ENCODE measurements at places on chromosomes 2 and 18. TPM values are rescaled to one million over a fixed set of nuclear protein-coding genes. Genes with fewer than 3 reads are reported as not detected.
A peak's percentile ranks its signal among the peaks of the same experiment; 100 is the strongest.

- no peak for DNase-seq
Measured at GRCh38 chr2:68039317-68039716, 23.5 kb downstream of the C1D start.

GRCh38 chr18:79518028-79518682 is 122.4 kb downstream of the NFATC1 start:
- no peak for DNase-seq

DNA sequence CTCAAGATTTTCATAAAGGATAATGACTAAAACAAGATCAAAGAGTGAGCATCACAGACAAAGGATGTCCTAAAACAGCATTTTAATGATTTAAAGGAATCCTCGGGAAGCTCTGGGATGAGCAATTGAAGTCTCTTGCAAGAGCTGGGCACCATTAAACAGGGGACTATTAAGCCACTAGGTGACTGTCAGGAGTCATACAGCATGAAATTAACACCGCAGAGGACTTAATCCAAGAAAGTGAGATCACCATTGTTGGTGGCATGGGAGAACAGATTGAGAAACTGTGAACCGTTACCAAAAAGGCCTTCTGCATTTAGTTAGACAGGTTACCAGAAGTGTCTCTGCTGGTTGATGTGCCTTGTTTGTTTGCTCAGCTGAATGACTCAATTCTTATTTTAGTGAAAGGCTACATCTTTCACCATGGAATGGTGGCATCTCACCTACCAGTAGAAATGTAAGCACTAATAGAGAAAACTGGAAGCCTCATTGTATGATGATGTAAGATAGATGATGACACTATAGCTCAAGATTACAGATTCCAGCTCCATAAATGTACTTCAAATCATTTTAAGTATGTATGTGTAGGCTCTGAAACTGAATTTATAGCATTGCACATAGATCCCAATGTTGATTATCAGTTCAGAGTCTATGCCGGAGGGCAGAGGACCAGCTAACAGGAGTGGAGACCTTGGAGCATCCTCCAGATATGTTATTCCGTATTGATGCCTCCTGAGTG is 427.6 kb downstream of the SUCLG1 start:
- no peak for DNase-seq

Gene FRZB
- 1.0 TPM for total RNA-seq

Gene KYNU
- total RNA-seq = 0.50 TPM

DNA sequence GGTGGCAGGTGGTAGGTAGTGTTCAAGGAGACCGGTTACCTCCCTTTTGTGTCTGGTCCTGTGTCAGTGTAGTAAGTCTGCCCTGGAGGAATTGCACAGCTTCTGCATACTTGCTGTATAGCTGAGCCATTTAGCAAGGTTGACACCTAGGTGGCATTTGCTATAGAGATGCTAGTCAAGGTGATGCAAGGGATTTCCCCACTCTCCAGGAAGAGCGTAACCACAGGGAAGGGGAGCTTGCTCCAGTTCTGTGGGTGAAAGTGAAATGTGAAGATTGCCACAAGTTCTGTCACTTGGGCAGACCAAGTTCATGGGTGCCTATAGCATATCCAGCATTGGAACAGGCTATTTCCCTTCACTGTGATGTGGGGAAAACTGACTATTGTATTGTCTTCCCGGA is 28.1 kb downstream of the NAT8 start:
- no peak for DNase-seq

- no peak for DNase-seq
Measured at GRCh38 chr18:5979176-5979888, 84.0 kb upstream of the TMEM200C start.

DNA sequence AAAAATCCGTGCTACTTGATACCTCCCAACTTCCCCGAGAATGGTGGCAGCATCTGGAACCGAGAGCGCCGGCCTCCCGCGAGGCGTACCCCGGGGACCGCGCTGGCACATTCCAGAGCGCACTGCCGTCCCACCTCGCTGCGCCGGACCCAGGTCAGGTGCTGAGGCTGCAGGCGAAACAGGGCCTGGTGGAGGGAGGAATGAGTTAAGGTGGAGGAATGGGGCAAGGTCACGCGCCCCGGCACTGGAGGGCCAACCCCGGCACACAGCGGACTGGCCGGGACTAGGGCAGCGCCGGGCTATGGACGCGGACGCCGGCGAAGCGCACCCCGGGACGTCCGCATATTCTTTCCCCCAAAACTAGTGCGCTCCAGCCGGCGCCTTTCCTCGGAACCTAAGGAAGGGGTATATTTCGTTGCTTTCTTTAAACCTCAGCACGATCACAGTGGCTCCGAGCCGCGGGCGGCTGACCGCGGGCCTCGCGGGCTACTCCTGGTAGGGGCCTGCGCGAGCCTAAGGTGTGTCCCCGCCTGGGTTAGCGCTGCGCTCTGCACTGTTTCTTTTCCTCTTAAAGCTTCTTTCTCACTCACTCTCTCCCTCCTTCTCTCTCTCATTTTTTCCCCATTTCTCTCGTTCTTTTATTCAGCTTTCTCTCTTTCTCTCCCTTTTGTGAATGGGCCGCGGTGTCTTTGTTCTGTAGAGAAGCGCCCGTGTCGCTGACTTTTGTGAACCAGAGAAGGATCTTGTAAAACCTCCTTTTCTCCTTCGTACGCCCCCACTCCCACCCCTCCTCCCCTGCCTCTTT is 2.1 kb upstream of the OTX1 start:
- peak; percentile 79 for DNase-seq

DNA sequence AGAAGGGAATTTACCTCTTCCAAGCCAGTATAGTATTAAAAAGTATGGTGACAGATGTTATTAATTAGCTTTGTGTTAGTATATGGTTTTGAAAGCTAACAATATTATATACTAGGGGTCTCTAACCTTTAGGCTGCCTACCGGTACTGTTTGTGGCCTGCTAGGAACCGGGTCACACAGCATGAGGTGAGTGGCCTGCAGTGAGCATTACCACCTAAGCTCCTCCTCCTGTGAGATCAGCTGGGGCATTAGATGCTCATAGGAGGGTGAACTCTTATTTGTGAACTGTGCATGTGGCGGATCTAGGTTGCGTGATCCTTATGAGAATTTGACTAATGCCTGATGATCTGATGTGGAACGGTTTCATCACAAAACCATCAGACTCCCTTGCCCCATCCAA is 583.4 kb upstream of the CDH2 start:
- DNase-seq = no peak

DNA sequence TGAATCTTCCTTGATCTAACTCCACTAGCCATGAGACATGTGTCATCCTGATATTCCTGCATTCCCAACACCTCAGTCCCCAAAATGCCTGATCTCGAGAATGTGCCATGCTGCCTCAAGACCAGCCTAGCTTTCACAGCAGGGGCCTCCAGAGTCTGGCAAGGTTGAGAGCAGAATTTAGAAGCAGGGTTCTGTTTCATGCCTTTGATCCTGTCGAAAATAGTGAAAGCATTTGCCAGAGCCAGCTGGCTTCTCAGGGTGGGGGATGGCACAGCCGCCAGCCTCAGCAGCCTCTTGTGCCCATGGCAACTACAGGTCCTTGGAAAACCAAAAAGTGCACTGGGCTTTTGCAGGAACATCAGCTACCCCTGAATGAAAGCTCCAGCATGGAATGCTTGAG is 143.5 kb downstream of the RTN4 start:
- DNase-seq = peak; percentile 18

GRCh38 chr18:11149441-11150270 is at the start of gene PIEZO2:
PIEZO2 (minus strand) TSS chr18:11149569; CDS start chr18:11148588, 981 bp downstream.
- DNase-seq = peak; percentile 85

- DNase-seq = no peak
Measured at GRCh38 chr2:137724912-137725311, 239.4 kb upstream of the HNMT start.

Gene CIB4
- not detected for total RNA-seq

DNA sequence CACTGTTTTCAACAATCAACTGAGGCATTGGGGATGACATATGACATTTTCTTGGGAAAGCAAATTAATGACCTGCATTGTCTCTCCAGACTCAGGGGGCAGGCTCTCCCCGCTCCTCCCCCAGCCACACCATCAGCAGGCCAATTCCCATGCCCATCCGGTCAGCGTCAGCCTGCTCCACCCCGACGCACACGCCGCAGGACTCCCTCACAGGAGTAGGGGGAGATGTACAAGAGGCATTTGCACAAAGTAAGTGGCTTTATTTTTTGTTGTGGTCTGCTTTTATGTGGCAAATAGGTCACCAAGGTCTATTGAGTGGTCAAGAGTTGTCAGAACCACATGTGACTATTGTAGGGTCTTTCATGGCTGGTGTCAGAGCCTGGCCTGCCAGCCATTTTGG is 165.1 kb downstream of the DTNA start:
- no peak for DNase-seq

Gene MRO
- 0.80 TPM for total RNA-seq

DNA sequence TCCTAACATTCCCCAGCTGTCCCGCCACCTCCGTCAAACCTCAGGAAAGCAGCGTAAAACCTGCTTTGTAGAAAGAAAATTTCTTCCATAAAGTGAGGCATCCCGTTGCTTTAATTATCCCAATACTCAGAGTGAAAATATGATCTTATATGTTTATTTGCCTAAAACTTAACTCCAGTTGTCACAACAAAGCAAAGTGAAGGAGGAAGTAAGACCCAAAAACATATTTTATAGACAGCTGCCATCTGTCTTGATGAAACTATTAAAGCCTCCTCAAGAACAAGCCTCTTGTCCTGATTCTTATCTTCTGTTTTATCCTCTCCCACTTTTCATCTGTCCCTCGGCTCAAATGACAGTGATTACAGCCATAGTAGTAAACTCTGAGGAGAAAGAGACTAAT is 28.9 kb upstream of the LPIN2 start:
- DNase-seq = no peak

DNA sequence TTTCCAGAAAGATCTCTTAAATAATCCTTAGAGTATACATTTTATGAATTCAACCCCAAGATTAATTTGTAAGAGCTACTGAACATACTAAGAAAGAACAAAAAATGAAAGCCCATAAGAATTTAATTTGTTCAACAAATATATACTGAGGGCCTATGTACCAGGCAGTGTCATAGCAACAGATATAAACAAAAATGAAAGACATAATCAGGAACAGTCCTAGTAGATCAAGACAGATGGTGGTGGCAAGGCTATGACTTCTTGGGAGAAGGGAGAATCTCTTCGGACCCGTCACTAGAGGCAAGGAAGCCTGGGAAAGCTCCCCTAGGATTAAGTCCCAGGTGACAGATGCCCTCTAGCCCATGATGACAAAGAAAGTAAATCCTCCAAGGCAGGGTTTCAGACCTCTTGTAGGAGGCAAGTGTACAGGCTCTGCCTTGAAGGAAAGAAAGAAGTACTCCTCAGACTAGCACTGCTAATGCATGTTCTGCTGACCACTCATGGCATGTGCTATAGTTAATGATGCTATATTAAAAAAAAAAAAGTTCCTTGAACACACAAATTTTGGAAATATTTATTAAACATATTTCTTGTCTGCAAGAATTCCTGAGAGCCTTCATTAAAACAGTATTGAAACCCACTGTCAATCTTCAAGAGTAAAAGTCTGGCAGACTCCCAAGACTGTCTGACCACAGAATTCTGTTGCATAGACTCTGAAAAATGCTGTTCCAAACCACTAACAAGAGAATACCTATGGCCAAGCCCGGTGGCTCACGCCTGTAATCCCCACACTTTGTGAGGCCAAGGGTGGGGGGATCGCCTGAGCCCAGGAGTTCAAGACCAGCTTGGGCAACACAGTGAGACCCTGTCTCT is 31.5 kb downstream of the NOL10 start:
- DNase-seq = no peak

DNA sequence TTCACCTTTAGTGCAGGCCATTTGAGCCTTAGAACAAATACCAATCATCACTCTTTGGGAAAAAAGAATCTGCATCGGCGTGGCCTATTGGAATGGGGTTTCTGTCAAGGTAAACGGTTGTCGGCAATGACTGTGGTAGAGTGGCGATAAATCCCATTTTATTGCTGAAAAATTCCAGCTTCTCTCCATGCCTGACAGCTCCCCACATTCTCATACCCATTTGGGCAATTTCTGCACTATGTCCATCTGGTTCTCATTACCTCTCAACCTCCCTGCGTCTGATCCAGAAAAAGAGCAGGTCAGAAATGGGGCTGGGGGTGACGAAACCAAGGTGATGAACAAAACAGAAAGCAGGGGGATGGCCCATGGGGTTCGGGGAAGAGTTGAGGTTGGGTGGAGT is 254.0 kb downstream of the MEIS1 start:
- DNase-seq = no peak

- no peak for DNase-seq
Measured at GRCh38 chr2:28629910-28630309, 121.7 kb upstream of the PPP1CB start.

Gene VSNL1
- total RNA-seq = 102 TPM

Gene TSPYL6
- total RNA-seq = not detected

DNA sequence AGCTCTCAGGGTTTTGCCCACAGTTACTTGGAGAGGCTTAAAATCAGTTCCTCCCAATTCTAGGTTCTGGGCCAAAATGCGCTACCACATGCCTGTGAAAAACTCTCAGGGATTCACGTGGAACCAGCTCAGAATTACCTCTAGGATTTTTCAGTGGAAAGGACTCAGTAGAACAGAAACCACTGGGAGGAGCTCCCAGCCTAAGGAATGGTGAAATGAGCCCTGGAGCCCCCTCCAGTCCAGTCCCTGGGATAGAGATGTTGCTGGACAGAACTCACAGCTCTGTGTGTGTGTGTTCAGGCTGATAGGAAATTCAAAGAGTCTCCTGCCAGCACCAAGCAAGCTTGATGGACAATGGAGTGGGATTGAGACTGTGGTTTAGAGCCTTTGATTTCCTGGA is 21.1 kb upstream of the SLC9A4 start:
- peak; percentile 9 for DNase-seq

DNA sequence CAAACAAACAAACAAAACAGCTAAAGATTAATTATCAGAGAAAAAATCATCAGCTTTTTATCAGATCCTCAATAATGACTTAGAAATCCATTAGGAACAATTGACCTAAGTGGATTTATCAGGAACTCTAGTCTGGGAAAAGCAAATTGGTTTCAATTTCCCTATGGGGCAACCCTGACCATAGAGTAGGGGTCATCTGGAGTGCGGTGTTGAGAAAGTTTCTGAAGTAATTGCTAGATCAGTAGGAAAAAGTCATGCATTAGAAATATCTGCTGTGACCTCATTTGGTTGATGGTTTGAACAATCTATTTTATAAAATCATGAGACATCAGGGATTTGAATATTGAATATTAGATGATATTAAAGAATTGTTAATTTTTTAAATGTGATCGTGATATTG is 507.9 kb downstream of the TXNL1 start:
- DNase-seq = no peak

DNA sequence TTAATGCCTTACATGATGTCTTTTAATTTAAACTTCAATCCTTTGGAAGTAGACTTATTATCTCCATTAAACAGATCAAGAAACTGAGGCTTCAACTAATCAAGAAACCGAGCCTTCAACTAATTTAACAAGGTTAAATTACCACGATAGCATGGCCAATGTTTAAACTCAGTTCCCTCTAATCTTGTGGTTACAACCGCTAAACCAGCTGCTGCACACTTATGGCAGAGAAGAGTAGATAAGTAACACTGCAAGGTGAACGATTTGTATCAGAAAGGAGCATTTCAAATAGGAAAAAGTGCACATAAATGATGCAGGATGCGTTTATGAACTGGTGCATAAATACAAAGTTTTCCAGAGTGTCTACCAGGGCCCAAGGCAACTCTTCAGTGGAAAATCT is 144.6 kb upstream of the CAVIN2 start:
- no peak for DNase-seq

Gene STEAP3
- total RNA-seq = 18.2 TPM

- peak; percentile 8 for DNase-seq
Measured at GRCh38 chr2:172834881-172835280, 99.2 kb downstream of the RAPGEF4 start.

Data from GM23338 (cell line).